Progenitor cell of endocrine pancreas (in vitro differentiated cells): ENCODE measurements at places on chromosomes 4 and X. TPM values are rescaled to one million over a fixed set of nuclear protein-coding genes. Genes with fewer than 3 reads are reported as not detected.
A peak's percentile ranks its signal among the peaks of the same experiment; 100 is the strongest.

GRCh38 chr4:158043971-158044618 is 128.7 kb downstream of the GASK1B start:
- no peak overlapping the region for H3K27ac ChIP-seq
- no peaks in the 10 kb centered on the region for H3K36me3 ChIP-seq
- peaks cover 9% of the 10 kb centered on the region for H3K4me1 ChIP-seq
- DNase-seq, result no peak

DNA sequence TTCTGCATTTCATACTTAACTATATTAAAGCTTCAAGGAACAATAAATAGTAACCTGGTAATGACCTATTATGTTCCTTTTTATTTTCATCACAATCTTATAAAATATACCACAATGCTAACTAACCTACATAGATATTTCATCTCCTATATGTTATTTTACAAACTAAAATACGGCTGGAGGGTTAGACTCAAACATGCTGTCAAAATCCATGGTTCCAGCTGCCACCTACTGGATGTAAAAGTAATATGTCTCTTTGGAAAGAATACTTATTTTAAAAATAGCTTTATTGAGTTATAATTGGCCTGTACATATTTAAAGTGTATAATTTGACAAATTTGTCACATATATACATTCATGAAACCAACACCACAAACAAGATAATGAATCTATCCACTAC is 15.0 kb downstream of the RGN start:
- H3K36me3 ChIP-seq, result peaks cover 5% of the 10 kb centered on the region
- H3K4me1 ChIP-seq, result no peaks in the 10 kb centered on the region
- no peak overlapping the region for H3K27ac ChIP-seq
- H3K4me3 ChIP-seq, result no peak overlapping the region
- no peaks in the 10 kb centered on the region for H3K27me3 ChIP-seq

GRCh38 chr4:78585633-78586032 is 34.1 kb downstream of the ANXA3 start:
- no peak overlapping the region for H3K4me3 ChIP-seq
- peaks cover 44% of the 10 kb centered on the region for H3K36me3 ChIP-seq
- H3K4me1 ChIP-seq, result peaks cover 9% of the 10 kb centered on the region
- H3K27ac ChIP-seq, result no peak overlapping the region
- no peak for DNase-seq
- H3K27me3 ChIP-seq, result no peaks in the 10 kb centered on the region

- H3K36me3 ChIP-seq, result no peaks in the 10 kb centered on the region
- DNase-seq, result no peak
- peaks cover 3% of the 10 kb centered on the region for H3K27me3 ChIP-seq
- no peaks in the 10 kb centered on the region for H3K4me1 ChIP-seq
- H3K27ac ChIP-seq, result no peak overlapping the region
- no peak overlapping the region for H3K4me3 ChIP-seq
Measured at GRCh38 chr4:152651473-152652060, 28.2 kb downstream of the TMEM154 start.

- H3K36me3 ChIP-seq, result no peaks in the 10 kb centered on the region
- H3K4me1 ChIP-seq, result no peaks in the 10 kb centered on the region
- no peak overlapping the region for H3K27ac ChIP-seq
- no peak for DNase-seq
- H3K27me3 ChIP-seq, result no peaks in the 10 kb centered on the region
Measured at GRCh38 chr4:137203601-137204000, 328.7 kb downstream of the PCDH18 start.

DNA sequence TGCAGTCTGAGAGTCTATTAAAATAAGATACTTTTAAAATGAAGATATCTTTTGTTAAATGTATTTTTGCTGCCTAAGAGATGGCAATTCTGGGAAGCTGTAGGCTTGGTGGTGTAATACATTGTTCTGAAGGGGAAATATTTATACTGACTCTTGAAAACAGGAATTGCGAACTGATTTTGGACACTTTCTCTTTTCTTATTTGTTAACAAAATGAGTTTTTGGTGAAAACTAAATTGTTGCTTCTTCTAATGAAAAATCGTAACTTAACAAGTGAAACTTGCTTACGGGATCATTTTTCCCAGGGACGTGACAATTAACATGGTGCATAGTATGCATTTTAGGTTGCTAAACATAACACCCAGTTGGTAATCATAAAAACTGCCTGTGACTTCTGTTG is 71.0 kb downstream of the RAPGEF2 start:
- peaks cover 27% of the 10 kb centered on the region for H3K4me1 ChIP-seq
- no peak overlapping the region for H3K27ac ChIP-seq
- H3K36me3 ChIP-seq, result no peaks in the 10 kb centered on the region
- no peaks in the 10 kb centered on the region for H3K27me3 ChIP-seq
- no peak overlapping the region for H3K4me3 ChIP-seq
- no peak for DNase-seq

DNA sequence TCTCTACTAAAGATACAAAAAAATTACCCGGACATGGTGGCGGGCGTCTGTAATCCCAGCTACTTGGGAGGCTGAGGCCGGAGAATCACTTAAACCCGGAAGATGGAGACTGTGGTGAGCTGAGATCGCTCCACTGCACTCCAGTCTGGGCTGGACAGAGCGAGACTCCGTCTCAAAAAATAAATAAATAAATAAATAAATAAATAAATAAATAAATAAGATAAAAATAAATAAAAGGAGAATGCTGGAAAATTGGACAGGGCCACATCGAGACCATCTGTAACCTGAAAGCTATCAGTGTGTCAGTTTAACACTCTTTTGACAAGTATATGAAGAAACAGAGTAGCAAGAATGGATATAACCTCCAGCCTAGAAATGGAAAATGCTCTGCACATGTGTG is 15.7 kb upstream of the FAT1 start:
- no peak for DNase-seq
- H3K36me3 ChIP-seq, result no peaks in the 10 kb centered on the region
- peaks cover under 1% of the 10 kb centered on the region for H3K27me3 ChIP-seq
- peaks cover 11% of the 10 kb centered on the region for H3K4me1 ChIP-seq

GRCh38 chrX:152259150-152259549 is 120.8 kb upstream of the MAGEA10 start:
- no peak for DNase-seq
- no peak overlapping the region for H3K27ac ChIP-seq
- no peaks in the 10 kb centered on the region for H3K36me3 ChIP-seq

DNA sequence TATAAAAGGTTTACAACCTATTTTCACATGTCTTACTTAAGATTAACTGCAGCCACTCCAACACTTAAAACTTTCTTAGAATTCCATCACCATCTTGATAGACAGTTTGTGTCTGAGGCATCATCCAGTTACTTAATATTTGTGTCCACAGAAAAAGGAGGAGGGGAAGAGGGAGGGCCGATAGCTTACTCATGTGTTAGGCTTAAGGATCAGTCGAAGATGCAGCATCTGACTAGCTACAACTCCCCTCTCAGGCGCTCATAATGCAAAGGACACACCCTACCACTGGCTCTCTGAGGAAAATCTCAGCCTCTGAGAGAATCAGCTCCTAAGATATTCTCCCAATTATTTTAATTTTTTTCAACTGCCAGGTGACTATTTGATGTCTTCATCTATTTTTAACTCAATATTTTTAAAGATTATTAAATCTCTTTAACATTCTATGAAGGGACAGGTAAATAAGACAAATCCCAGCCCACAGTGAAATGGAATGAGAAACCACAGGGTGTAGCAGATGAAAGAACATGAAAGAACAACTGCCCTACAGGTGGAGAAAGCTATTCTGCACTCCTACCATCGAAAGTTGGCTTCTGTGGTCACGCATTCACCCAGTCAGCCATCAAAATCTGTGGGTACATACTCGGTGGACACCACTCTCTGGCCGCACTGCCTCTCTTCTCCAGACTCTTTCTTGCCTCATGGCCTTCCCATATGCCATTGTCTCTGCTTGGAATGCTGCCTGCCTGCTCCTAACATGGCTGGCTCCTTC is 48.0 kb downstream of the ARAP2 start:
- H3K27ac ChIP-seq, result no peak overlapping the region
- H3K27me3 ChIP-seq, result no peaks in the 10 kb centered on the region
- H3K36me3 ChIP-seq, result no peaks in the 10 kb centered on the region
- DNase-seq, result no peak

DNA sequence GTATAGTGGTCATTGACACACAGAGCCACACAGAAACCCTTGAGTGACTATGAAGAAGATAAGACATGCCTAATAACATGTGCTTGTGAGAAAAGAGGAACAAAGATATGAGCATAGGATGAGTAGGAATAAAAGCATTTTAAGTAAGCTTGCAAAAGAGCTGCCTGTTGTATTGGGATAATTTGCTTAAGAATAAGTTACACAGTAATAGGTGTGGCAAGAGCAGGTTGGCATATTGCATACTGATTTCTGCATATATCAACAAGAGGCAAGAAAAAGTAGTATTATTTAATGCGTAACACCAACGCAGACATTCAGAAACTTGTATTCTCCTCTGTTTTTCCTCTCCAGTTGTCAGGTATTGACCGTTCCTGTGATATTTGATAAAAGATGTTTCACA is 111.5 kb upstream of the UGT8 start:
- H3K4me1 ChIP-seq, result peaks cover 6% of the 10 kb centered on the region
- no peaks in the 10 kb centered on the region for H3K27me3 ChIP-seq
- no peaks in the 10 kb centered on the region for H3K36me3 ChIP-seq

DNA sequence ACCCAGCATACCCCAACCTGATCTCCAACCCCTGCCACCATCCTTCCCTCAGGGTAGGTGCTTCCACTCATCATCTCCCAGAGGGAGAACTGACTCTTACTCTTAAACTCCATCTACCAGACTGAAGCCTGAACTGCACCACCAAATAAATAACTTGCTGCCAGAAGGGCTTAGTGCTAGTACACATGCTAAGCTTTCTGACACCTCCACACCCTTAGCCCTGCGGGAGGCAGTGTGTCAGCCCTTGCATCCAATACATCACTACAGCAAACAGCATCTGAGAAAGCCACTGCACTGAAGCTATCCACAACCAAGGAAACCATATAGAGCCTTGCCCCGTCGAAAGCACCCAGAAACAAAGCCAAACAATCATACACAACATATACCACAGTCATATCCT is 68.6 kb upstream of the MCF2 start:
- H3K27ac ChIP-seq, result no peak overlapping the region
- no peak for DNase-seq
- no peaks in the 10 kb centered on the region for H3K4me1 ChIP-seq
- peaks cover 43% of the 10 kb centered on the region for H3K36me3 ChIP-seq

DNA sequence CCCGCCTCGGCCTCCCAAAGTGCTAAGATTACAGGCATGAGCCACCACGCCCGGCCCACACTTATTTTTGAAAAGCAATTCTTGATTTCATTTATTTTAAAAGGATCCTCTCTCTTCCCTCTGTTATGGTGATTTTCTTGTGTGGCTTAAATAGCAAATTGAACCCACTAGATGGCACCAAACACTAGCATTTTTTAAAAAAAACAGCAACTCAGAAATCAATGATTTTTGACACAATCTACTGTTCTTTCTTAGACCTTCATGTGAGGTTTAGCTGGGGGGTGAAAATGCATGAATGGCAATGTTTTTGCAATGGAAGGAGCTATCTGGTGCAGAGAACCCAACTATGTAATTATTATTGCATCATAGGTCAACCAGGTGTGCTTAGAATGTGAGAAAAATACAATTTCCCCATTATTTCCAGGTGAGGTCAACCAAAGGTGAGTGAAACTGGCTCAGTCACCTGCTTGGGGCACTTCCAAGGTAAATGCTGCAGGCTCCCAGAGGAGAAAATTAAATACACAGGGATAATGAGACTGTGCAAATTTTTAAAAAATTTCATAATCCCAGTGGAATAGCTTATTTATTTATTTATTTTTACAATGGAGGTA is 226.7 kb upstream of the PRKX start:
- no peaks in the 10 kb centered on the region for H3K36me3 ChIP-seq
- peak overlapping the region; percentile 83 for H3K27ac ChIP-seq
- H3K4me3 ChIP-seq, result peak overlapping the region; percentile 1
- no peak for DNase-seq
- peaks cover 15% of the 10 kb centered on the region for H3K4me1 ChIP-seq

DNA sequence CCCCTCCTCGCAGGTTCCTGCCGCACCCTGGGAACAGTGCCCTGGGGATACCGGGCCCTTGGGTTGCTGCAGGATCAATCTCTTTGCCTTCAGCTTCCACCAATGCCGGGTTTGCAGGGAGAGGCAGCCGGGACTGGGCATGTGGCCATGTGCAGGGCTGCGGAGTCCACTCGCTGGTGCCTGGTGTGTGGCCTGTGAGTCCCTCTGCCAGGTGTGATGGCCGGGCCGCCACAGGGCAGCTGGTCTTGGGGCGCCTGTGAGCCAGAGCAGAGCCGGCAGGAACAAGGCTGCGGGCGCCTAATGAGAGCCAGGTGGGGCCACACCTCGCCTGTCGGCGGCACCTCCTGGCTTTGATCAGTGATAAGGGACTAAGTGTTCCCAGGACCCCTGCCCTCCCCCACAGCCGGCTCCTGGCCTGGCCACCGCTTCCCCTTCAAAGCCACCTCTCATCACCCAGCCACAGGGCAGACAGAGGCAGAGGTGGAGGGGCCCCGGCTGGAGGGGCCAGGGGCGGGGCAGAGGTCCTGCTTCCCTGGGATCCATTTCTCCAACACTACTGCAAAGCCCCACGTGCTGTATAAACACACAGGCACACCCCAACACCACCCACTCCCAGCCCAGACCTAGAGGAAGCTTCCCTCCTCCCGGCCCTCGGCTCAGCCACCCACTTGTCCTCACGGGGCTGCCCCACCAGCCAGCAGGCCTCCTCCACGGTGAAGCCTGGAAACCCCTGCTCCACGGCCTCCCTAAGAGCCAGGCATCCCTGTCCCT is 132.7 kb downstream of the CPZ start:
- peaks cover 2% of the 10 kb centered on the region for H3K4me1 ChIP-seq
- no peak for DNase-seq
- H3K4me3 ChIP-seq, result no peak overlapping the region
- no peaks in the 10 kb centered on the region for H3K36me3 ChIP-seq
- H3K27me3 ChIP-seq, result peaks cover 32% of the 10 kb centered on the region

DNA sequence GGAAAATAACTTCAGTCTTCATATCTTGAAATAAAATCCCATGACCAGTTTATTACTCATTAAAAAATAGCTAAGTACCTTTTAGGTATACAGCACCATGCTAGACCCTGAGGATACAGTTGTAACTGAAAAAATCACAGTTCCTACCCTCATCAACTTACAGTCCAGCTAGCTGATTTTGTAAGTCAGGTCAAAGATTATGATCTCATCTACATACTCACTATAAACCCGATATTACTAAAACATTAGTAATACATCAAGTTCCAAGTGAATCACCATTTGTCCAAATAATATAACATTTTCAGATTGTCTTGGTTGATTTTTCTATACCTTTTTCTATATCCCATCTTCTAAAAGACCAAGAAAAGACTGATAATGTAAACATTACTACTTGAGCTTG is 333.9 kb downstream of the INPP4B start:
- no peaks in the 10 kb centered on the region for H3K27me3 ChIP-seq
- no peaks in the 10 kb centered on the region for H3K4me1 ChIP-seq
- no peak for DNase-seq
- H3K27ac ChIP-seq, result no peak overlapping the region
- no peak overlapping the region for H3K4me3 ChIP-seq
- no peaks in the 10 kb centered on the region for H3K36me3 ChIP-seq

ACSL1 gene
- total RNA-seq, result 6.3 and 6.4 TPM in 2 replicates

HPGD gene
- 2.0 and 3.4 TPM in 2 replicates for total RNA-seq

METAP1 gene
- total RNA-seq, result 49.1 and 51.3 TPM in 2 replicates

SOX3 gene
- 21.7 and 24.3 TPM in 2 replicates for total RNA-seq

ARAF gene
- 76.8 and 77.7 TPM in 2 replicates for total RNA-seq

FAM114A1 gene
- 31.2 and 32.6 TPM in 2 replicates for total RNA-seq

PNMA6A gene
- 6.9 and 7.0 TPM in 2 replicates for total RNA-seq

EVC gene
- 30.2 and 33.3 TPM in 2 replicates for total RNA-seq

HTN3 gene
- not detected in 2 replicates for total RNA-seq
